ENCODE measurements at places on chromosomes 4 and X.

DNA sequence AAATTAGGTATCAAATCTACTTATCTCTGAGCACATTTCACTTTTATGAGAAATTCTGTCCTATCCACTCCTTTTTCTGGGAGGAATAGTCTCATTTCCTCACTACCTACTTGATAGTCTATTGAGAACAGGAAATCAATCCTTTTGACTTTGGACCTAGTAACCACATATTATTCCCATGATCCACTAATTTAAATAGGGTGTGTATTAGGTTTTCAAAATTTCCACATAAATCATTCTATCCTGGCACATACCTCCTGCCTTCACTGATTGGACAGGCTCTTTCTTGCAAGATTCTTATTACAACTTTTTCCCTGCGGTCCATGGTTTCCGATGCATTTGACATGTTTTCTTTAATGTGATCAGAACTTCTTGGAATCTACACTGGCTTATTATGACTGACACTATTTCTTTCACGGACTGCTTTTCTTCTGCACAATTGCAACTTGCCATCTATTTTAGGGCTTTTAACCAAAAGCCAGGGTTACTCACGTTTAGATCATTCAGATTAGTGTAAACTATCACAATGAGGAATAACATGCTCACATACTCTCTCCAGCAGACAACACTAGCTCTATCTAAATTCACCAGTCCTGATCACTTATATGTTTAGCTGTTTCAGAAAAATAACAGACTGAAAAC, 419.9 kb upstream of the SLIT2 start:
- DNase-seq = no peak

DNA sequence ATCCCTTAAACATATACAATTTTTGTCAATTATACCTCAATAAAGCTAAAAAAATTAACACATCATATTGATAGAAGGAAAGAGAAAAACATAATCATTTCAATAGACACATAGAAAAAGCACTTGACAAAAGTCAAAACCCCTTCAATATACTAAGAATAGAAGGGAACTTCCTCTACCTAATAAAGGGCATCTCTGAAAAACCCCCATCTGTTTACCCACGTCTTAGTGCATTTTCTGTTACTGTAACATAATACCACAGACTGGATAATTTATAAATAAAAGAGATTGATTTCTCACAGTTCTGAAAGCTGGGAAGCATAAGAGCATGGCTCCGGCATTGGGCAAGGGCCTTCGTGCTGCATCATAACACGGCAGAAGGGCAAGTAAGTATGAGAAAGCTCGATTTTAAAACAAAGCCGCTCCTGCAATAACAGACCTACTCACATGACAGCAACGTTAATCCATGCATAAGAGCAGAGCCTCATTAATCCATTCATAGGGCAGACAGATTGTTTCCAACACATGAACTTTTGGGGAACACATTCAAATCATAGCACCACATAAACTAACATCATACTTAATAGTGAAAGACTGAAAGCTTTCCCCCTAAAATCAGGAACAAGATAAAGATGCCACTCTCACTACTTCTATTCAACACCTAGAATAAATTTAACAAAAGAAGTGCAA, 15.7 kb downstream of the STEEP1 start:
- no peak for DNase-seq

- DNase-seq = no peak
These were observed 3.6 kb downstream of the TSPYL2 start for GRCh38 chrX:53085661-53086229.

DNA sequence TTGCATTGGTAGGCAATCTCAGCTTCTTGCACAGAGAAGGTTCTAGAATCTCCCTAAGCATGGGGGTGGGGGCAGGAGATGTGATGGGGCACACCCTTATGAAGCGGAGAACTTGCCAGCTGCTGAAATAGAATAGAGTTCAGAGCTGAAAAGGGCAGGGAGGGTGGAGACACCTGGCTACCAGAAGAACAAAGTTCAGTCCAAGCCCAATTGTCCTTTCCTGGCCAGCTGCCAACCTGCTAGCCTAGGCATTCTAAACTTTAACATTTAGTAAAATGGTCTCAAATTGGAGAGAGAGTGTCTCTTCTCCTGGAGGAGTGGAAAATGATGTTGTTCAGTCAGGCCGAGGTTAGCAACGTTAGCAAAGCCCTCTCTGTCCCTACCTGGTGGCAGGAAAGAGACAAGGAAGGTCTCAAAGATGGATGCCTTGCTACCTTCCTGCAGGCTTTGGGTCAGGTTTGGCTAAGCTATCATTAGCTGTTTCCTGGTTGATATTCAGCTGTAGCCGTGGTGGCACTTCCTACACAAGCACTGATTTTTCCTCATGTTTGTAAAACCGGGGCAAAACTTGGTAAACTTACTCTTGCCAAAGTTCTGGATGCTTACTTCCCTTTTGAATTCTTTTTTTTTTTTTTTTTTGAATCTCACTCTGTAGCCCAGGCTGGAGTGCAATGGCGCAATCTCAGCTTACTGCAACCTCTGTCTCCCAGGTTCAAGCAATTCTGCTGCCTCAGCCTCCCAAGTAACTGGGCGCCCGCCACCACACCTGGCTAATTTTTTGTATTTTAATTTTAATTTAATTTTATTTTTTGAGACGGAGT, 34.7 kb upstream of the NYX start:
- no peak for DNase-seq

GRCh38 chr4:125043486-125043885, 271.3 kb upstream of the FAT4 start:
- DNase-seq = no peak

- peak; percentile 28 for DNase-seq
These were observed at the start of gene C1QTNF7 for GRCh38 chr4:15427701-15428100. Gene C1QTNF7 (plus strand): TSS chr4:15428033. CDS start chr4:15435744, 7,711 bp downstream.

- no peak for DNase-seq
These were observed 239.5 kb downstream of the KCNIP4 start for GRCh38 chr4:21709031-21709430.

- DNase-seq = no peak
These were observed 57.8 kb downstream of the APBB2 start for GRCh38 chr4:41156574-41156973.

DNA sequence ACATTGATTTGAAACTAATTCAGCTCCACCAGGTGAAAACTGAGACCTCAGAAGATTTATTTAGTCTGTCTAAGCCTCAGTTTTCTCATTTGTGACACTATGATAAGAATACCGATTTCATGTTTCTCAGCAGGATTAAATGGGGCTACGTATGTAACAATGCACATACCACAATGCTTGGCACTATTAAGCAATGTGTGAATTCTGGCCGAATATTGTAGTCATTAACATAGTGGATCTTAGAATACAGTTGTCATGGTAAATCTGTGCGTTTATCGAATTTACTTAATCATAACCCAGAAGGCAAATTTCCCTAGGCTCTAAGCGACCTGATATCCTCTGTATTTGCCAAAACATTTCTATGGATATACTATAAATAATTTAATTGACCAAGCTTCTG, 69.1 kb downstream of the TMA16 start:
- no peak for DNase-seq

- DNase-seq = peak; percentile 73
These were observed 568 bp downstream of the CHST7 start for GRCh38 chrX:46573892-46574773.

GRCh38 chr4:158481811-158482210, 39.9 kb upstream of the RXFP1 start:
- no peak for DNase-seq

DNA sequence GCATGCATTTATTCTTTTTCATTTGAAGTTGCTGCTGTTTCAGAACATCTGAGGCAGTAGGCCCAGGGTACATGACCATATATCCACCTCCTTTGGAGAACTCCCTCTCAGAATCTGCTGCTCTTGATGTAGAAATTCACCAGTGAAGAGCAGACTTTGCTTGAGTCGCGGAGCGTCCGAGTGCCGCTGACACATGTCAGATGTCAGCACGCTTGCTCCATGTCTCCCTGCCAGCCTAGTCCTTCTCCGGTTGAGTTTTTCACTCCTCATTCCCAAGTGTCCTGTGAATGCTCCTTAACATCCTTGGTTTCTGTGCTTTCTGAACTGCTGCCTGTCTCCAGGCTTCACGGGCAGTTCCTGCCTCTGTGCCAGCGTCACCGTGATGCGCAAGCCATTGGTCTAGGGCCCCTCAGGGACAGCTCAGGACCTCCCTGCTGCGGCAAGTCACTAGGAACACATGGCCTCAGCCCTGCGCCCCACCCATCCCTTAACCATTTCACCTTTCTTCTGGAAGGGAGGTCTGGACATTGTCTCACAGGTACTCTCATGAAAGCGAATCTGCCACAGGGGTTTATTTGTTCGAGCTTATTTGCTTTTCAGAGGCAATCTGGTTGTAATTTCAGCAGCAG, 93.1 kb upstream of the RBPJ start:
- no peak for DNase-seq

DNA sequence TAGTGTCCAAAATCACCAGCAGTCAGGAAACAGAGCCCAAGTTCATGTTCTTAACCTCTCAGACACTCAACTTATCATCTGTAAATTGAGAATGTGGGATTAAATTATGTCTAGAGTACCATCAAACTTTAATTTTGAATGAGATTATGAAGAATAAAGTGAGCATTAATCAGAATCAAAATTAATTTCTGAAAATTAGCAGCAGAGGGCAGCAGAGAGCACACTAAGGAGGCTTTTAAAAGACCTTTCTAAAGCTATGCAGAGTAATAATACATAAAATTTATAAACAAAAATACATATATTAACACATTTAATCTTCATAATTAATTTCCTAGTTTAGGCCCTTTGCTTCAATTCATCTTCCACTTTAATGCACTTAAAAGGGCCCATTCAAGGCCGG, 7.1 kb downstream of the TASL start:
- DNase-seq = no peak

GRCh38 chr4:140308366-140309123, 64.9 kb upstream of the SCOC start:
- peak; percentile 70 for DNase-seq

DNA sequence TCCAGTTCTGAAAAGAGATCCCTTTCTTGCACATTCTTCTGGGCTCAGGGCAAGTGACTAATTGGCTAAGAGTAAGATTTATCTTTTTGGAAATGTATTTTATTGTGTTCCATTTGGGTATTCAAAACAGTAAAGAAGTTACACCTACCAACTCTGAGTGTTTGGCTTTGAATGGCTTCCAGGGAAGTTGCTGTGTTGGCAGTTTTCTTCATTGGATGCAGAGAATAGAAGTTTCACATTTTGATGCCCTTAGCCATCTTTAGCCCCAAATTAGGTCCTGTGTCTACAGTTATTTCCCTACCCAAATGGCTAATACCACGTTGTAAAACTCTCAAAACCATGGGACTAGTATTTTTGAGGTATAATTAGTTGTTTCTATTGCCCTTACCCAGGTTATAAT, 29.7 kb upstream of the MORC4 start:
- DNase-seq = no peak

DNA sequence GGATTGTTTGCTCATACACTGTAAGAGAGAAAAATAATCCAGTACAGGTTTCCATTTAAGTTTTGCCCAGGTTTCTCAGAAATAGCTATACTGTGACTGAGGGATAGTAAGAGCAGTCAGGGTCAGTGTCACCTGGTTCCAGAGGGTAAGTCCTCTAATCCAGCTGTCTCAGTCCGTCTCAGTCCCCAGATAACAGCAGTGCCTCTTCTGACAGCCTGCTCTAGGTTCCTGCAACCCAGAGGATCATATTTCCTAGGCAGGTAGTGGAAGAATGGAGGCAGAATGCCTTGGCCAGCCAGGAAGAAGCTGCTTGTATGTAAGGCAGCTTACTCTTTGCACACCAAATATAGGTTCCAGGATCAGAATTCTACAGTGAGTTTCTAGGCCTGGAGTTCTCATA, 22.6 kb upstream of the GNRHR start:
- DNase-seq = peak; percentile 6

- no peak for DNase-seq
These were observed 212.5 kb downstream of the GC start for GRCh38 chr4:71571346-71571745.

- DNase-seq = no peak
These were observed 40.8 kb upstream of the CLDN24 start for GRCh38 chr4:183362916-183363542.

DNA sequence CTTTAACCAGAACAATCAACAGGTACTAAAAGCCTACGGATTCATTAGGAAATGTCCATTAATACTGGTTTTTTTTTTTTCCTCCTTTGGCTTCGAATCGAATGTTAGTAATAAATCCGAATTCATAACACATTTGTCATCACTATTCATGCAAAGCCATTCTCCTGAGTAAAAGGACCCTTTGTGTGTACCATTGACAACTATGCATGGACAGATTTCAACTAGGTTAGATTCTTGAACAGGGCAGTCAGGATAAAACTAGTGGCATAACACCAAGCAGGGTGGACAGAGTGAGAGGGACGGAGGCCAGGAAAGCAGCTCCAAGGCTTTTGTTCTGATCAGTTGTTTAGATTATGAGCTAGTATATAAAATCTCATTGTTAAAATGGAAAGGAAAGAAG, 1722.0 kb upstream of the TENM3 start:
- DNase-seq = no peak

DNA sequence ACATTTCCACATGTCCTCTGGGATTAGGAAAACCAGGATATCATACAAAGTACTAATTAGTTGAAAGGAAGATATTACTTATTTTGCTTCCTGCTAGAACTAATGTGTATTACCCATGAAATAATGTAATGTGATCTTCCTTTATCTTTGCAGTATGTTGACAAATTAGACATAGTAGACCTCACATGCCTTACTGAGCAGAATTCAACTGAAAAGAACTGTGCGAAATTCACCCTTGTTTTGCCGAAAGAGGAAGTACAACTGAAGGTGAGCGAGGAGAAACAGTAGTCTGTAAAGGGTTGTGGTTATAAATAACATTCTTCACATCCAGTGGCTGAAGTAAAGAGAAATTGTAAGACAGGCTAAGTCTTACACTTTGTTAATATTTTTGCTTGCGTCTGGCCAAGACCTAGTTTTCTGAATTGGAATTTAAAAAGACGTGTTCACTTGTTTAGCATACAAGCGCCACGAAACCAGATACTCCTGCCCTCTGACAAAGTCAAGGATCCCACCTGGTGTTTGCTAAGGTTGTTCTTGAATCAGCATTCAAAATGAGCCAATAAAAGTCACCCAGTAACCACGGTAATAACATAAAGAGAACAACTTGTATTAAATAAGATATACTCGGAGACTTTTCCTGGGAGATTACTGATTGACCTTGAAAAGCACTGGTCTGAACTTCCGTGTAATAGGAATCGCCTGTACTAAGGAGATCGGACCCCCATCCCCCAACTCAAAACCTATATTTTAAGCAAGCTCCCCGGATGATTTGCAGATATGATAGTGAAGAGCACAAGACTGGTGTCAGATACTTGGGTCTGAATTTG, 16.9 kb downstream of the STAP1 start:
- DNase-seq = no peak

GRCh38 chr4:7371210-7371941, 63.4 kb downstream of the PSAPL1 start:
- DNase-seq = no peak

DNA sequence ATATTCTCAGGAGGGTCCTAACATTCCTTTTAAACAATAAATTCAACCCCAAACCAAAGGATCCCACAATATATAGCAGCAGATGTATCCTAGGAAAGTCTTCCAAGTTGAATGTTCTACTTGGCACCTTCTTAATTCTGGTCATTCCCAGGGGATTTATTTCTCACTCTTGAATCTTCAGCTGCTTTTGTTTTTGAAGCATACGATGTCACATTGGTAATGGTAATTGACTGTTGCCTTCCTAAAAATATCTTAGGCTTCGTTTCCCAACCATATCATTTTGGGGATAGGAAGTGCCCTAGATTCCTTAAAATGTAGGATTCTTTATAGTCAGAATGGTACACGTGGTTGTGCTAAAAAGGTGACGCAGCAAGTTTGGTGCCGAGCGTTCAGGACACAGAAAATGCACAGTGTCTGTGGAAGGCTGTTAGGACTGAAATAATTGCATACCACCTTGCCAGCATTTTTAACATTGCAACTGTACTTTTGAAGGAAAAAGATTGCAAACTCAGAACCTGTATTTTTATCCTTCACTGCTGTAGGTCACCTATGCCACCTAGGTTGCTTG, 8.1 kb downstream of the SNX25 start:
- DNase-seq = no peak

All from muscle of back (tissue), 13 donors.